Cerebellum (tissue), 4 donors: ENCODE measurements at places on chromosomes 11 and 22. TPM values are rescaled to one million over a fixed set of nuclear protein-coding genes. Genes with fewer than 3 reads are reported as not detected.

Gene SCUBE1
- 1.7 TPM for total RNA-seq

Gene LIF
- 0.09 TPM for total RNA-seq

Gene C11orf91
- total RNA-seq = not detected

DNA sequence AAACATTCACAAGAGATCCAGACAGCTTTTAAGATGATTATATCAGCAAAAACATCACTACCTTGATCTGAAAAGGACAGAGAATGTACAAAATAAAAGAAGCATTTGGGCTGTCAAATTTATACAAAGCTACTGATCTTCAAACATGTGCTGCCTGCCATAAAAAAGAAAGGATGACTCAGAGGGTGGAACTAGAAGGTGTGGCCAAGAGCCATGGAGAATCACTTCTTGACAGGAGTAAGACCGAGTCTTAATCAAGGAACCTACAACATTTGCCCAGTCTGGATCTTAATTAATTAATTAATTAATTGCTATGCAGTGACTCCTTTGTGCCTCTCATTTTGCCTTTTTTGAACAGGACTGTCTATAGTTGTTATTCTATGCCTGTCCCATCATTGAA lies 33.2 kb downstream of the C11orf96 start:
- DNase-seq = no peak

GRCh38 chr11:17733261-17733660 lies 1.3 kb upstream of the KCNC1 start:
- no peak for DNase-seq

- no peak for DNase-seq
These were observed 21.0 kb downstream of the OTUB1 start for GRCh38 chr11:64007160-64007628.

DNA sequence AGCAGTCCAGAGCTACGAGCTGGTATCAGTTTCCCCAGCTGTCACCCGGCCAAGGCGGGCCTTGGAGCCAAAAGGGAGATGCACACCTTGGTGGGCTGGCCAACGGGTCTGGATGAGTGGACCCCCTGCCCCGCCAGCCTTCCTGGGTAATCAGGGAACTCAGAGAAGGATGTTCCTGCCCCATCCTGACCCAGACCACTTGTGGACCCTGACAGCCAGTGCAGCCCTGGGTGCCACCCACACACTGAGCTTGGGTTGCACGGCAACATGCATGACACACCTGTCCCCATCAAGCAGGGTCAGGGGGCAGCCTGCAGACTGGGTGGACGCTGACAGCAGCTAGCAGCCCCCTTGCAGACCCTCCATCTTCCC lies 8.6 kb downstream of the SLC25A1 start:
- no peak for DNase-seq

DNA sequence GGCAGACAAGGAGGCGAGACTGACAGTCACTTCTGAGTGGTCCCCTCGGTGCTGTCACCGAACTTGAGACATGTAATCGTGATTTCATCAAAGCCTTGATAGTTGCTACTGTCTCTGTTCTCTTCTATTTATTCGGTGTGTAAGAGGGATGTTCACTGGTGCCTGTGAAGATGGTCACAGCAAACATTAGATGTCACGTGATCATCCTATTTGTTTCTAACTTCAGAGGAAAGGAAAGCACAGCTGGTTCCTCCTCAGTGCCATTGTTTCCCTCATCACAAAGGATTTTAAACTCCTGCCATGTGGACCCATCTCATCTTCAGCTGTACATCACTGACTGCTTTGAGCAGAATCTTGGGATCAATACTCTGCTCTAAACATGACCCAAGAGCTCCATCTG lies 73.1 kb upstream of the CLMP start:
- DNase-seq = no peak

DNA sequence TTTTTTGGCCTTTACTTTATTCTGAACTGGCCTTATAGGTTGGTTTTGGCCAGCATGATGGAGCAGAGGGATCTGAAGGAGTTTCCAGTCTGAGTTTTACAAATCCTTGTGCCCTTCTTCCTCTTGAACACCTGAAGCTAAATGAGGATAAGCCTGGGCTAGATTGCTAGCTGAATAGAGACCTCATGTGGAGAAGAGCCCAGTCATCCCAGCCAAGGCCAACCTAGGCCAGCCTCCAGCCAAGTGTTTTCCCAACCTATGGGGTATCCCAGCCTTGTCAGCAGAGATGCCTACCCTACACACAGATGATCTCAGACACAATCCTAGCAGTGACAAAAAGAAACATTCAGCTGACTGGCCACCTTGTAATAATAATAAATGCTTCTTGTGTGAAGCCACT lies 966 bp upstream of the CASP12 start:
- DNase-seq = no peak

- DNase-seq = no peak
These were observed 974 bp downstream of the ANAPC15 start for GRCh38 chr11:72111300-72112142.
